ENCODE measurements at places on chromosomes 12 and 14. TPM values are rescaled to one million over a fixed set of nuclear protein-coding genes. Genes with fewer than 3 reads are reported as not detected.

PLXNC1 gene
- total RNA-seq = 5.0 TPM

ADCY4 gene
- 0.84 TPM for total RNA-seq

RILPL2 gene
- 26.9 TPM for total RNA-seq

DNA sequence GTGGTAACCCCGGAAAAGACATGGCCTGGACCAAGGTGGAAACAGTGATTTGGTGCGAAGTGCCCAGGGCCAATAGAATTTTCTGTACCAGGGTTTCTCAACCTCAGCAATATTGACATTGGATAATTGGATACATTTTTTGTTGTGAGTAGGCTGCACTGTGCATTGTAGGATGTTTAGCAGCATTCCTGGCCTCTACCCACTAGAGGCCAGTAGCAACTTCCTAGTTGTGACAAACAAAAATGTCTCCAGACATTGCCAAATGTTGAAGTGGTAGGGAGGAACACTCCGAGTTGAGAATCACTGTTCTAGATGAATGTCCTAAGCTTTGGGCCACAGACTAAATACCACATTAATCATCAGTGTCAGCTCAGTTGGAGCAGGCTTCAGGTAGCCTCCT is 6.2 kb upstream of the CGRRF1 start:
- DNase-seq = no peak
- no peak overlapping the region for H3K4me3 ChIP-seq
- no peaks in the 10 kb centered on the region for H3K36me3 ChIP-seq
- no peaks in the 10 kb centered on the region for H3K4me1 ChIP-seq

- no peaks in the 10 kb centered on the region for H3K36me3 ChIP-seq
- no peak overlapping the region for H3K27ac ChIP-seq
- no peaks in the 10 kb centered on the region for H3K4me1 ChIP-seq
- no peak for DNase-seq
- H3K4me3 ChIP-seq = no peak overlapping the region
Measured at GRCh38 chr12:100447381-100447780, 26.3 kb upstream of the NR1H4 start.

- H3K36me3 ChIP-seq = no peaks in the 10 kb centered on the region
- H3K4me3 ChIP-seq = no peak overlapping the region
- peaks cover 1% of the 10 kb centered on the region for H3K4me1 ChIP-seq
Measured at GRCh38 chr12:51434305-51434704, 9.7 kb downstream of the SLC4A8 start.

GRCh38 chr14:70821584-70822529 is 12.5 kb upstream of the MAP3K9 start:
- no peaks in the 10 kb centered on the region for H3K36me3 ChIP-seq
- H3K4me3 ChIP-seq = peak overlapping the region; percentile 64
- peak; percentile 68 for DNase-seq
- peaks cover 21% of the 10 kb centered on the region for H3K4me1 ChIP-seq
- H3K27me3 ChIP-seq = peaks cover 6% of the 10 kb centered on the region

GRCh38 chr14:34174973-34175372 is 224.1 kb upstream of the EGLN3 start:
- no peak overlapping the region for H3K27ac ChIP-seq
- no peaks in the 10 kb centered on the region for H3K27me3 ChIP-seq
- no peak overlapping the region for H3K4me3 ChIP-seq
- H3K36me3 ChIP-seq = no peaks in the 10 kb centered on the region
- DNase-seq = no peak

Data from CD8-positive, alpha-beta memory T cell (primary cell).